ENCODE measurements at places on chromosomes 2 and 18.

- no peak for DNase-seq
Measured at GRCh38 chr2:39424951-39425350, 12.1 kb downstream of the MAP4K3 start.

GRCh38 chr2:32009516-32010256 is 1.1 kb downstream of the MEMO1 start:
- peak; percentile 75 for DNase-seq

DNA sequence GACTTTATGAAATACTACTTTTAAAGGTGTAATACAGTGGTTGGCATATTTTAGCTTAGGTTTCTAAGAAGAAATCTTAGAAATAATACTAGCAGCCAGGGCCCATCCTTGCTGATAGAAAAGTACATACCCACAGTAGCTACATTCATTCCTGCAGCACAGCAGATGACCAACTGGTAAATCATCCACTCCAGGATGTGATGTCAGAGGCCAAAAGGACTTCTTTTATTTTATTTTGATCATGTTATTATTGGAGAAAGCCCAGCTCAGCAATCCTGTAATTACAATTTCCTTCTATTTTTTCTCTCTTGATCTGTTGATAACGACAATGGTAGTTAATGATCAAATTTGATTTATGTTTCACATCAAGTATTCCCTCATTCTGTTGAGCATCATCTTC is 18.0 kb upstream of the TTN start:
- no peak for DNase-seq

- DNase-seq, result no peak
Measured at GRCh38 chr18:71105078-71105819, 816.4 kb downstream of the SOCS6 start.

DNA sequence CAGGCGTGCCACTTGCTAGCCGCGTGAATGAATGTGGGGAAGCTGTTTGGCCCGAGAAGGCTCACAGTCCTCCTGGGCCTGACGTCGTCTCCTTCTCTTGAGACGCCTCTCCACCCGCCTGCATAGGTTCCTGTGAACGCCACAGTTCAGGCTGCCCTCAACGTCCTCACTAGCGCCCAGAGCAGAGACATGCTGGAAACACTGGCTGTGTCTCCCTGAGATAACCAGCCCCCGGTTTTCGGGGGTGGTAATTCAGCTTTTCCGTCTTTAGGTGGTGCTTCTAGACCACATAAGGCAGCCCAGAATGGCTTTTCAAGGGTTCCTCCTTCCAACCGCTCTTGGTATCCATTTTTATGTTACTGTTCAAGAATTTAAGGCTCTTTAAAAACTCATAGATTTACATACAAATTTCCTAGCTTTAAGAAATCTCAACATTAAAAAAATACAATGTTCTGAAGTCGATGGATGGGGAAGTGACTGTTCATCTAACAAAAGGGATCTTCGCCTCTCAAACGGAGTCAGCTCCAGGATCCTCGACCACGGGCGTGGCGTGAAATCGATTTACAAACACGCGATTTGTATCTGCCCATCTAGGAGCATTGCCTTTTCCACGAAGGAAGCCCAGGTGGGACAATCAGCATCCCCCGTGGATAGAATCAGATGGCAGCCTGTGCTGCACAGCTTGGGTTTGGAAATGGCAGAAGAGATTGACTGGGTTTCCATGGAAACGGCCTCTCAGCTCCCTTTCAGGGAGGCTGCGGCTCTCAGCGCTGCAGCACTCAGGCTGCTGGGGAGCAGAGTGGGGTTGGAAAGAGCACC is 110.6 kb upstream of the PXDN start:
- DNase-seq, result peak; percentile 42

DNA sequence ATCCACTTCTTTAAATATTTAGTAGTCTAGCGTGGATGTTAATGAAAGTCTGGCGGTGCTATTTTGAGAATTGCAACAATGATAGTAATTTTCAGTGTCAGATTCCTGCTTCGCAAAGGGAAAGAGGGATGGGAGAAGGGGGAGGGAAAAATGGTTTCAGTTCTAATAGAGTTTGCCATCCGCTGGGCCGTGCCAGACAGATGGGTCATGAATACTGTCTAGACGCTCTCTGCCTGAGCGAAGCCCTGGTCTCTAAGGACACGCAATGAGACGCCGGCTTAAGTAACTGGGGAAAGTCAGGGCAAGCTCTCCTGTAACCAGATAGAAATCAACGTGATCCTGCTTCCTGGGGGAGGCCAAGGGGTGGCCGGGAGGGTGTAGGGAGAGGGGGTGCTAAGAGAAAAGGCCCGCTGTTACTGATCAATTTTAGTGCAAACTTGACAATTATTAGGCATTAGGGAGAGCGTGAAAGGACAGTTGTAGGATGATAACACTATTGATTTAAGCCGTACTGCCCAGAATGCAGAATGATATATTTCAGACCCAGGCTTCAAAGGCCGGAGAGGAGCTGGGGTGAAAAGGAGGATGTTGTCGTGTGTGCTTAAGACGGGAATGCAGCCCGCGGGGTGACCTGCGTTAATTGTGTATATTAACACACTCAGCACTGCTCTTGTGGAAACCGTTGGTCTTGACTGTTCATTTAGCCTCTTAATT is 229.2 kb downstream of the LDLRAD4 start:
- no peak for DNase-seq

- no peak for DNase-seq
Measured at GRCh38 chr2:40716879-40717278, 265.0 kb upstream of the SLC8A1 start.

DNA sequence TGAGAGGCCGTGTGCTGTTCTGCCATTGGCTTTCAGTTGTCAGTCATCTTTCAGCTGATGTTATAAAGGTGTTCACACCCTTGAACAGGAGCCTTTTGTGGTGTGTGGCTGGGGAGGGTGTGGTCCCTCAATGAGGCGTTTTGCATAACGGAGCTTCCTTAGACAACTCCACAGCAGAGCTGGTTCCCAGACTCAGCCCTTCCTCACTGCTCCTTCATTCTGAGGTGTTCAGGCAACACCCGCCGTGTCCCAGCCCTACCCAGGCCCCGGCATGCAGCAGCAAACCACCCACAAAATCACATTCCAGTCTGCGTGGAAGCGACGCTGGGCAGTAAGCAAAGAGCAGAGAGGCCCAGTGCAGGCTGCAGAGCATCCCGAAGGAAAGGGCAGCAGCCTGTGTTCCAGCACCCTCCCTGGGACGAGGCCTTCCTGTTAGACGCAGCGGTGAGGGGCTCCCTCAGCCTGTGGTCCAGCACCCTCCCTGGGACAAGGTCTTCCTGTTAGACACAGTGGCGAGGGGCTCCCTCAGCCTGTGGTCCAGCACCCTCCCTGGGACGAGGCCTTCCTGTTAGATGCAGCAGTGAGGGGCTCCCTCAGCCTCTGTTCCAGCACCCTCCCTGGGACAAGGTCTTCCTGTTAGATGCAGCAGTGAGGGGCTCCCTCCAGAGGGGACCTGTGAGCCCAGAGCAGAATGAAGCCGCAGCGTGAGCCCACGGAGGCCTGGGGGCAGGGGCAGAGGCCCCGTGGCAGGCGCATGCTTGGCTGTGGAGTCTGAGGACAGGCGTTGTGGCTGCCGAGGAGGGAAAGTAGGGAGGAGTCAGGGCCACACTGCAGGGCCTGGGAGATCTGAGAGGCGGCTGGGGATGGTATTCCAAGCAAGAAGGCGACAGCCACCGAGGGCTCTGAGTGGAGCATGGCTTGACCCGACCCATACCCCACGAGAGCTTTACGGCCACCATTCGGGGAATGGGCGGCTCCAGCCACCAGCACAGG is 201.8 kb upstream of the HDAC4 start:
- DNase-seq, result no peak

DNA sequence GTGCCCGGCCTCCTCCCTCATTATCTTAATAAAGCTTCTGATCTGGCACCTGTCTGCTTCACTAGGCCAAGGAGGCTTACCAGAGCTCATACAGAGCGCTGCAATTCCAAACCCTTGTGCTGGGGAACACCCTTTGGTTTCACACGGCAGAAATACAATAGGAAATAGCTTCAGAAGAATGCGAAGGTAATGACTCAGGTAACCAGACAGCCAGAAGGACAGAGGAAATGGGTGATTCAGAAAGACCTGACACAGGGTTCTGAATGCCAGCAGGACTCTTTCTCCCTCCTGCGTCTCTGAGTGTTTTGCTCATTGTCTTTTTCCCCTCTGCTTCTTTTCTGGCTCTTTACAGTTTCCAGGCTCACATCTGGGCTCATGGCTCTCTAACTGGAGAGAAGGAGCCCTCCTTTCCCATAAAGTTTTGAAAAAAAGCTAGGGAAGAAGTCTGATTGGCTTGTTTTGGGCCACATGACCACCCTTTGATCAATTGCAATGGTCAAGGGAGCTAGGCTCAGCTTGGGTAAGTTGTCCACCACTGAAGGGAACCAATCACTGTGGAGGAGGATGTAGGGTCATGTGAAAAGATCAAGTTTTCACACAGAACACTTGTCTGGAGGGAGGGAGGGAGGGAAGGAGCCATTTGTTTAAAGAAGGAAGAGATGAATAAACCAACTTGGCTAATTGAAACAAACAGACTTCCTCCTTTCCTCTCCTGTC is 90.5 kb upstream of the UPP2 start:
- DNase-seq, result no peak

DNA sequence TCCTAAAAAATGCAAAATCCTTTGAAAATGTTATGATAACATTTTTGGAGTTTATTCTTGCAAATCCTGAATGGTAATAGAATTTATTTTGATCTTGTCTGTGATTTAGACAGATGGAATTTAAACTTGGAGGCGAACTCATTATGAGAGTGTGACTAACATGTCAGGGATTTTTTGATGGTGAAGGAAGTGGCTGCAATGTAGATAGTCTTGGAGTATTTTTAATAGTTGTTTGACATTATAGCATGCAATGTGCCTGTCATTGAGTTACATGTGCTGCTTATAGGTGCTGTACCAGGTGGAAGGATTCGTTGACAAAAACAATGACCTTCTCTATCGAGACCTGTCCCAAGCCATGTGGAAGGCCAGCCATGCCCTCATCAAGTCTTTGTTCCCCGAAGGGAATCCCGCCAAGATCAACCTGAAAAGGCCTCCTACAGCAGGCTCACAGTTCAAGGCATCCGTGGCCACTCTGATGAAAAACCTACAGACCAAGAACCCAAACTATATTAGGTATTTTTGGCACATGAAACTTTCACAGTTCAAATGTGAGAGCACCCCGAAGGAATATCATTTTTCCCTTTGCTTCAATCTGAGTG is 141.8 kb downstream of the MYO1B start:
- DNase-seq, result no peak

GRCh38 chr2:116747103-116747502 is 1067.4 kb upstream of the DDX18 start:
- no peak for DNase-seq

- peak; percentile 37 for DNase-seq
Measured at GRCh38 chr2:29841386-29842004, 79.9 kb downstream of the ALK start.

DNA sequence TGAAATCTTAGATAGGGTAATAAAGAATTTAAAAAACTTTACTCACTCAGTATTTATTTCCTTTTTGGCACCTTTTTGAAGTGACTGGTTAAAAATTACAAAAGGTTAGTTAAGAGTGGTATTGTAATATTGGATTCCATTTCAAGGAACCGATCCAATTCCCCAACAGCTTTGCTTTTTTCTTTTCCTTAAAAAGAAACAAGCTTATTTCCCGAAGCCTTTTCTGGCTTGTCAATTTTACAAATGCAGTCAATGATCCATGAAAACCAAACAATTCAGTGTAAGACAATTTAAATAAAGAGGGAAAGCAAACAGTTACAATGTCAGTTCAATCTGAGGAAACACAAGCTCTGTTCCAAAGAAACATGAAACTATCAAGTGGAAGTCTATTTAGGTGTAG is 200.2 kb downstream of the RIT2 start:
- DNase-seq, result no peak

DNA sequence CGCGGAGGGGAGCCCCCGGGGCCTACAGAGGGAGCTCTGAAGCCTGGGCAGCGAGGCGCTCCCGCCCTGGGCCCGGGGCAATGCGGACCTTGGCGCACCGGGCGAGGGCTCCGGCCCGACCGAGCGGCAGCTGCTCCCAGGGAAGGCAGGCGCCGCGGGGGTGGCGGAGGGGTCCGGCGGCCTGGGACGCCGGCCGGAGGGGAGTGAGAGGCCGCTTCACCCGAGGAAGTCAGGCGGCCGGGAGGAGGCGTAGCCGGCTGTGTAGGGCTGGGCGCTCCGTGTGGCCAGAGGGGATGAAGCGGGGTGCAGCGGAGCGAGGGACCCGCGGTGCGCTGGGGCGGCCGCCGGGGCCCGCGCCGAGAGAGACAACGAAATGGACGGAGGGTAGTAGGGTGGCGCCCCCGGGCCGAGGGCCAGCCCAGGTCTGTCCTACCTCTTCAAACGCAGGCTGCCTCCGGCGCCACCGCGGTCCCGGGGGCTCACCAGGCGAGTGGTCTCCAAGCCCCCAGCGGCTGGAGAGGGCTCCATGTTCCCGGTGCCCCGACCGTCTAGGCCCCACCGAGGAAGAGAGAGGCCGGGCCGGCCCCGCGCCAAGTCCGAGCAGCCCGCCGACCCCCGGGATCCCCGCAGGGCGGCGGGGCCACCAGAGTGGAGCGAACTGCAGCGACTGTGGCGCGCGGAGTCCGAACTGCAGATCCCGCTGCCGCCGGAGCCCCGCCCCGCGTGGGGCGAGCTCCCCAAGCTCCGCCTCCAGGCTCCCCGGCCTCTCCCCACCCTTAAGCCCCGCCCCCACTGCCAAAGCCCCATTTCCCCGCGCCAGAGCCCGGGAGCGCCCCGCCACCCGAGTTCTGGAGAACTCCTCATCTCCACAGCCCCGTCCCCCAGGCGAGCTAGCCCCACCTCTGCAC is at the start of gene SLC30A3:
TSS of gene SLC30A3 (minus strand) at position 669 of the 908 bp plus-strand sequence. CDS start at position 528, 141 bp downstream.
- DNase-seq, result no peak

- DNase-seq, result peak; percentile 44
Measured at GRCh38 chr2:68272246-68272994, 20.1 kb upstream of the PPP3R1 start.

DNA sequence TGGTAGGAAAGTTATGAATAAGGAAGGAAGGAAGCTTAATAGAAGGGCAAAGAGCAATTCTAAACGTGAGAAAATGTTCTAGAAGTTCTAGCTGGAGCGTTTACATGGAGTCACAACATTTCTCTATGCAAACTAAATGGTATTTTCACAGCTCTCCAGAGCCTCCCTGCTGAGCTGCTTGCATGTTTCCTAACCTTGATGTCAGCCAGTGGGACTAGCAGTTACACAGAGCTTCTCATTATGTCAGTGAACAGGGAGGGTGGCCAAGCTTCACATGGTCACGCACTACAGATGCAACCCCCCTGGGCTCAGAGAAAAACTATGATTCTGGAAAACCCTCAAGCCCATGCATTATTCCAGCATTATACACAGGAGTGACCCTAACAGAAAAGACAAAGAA is 153.4 kb upstream of the CCDC150 start:
- no peak for DNase-seq

GRCh38 chr2:224780823-224781222 is 64.7 kb upstream of the CCDC195 start:
- no peak for DNase-seq

GRCh38 chr18:42187611-42188380 is 232.8 kb downstream of the PIK3C3 start:
- no peak for DNase-seq

GRCh38 chr2:48328159-48328809 is 201.7 kb upstream of the STON1 start:
- no peak for DNase-seq

DNA sequence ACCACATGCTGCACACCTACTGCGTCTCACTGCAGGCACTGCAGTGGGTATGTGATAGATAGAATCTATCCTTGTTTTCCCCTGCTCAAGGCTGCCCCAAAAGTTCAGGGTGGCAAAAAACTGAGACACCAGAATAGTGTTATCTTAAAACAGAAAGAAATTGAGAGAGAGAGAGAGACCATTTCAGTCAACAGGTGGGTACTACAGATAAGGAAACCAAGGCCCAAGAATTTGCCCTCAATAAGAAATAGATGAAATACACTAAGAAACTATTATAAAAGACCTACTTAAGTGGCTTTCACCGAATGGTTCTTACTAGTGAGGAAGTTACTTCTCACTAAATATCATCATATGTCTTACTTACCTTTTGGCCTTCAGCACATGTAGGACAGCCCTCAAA is 27.9 kb downstream of the EPG5 start:
- DNase-seq, result no peak

All from NB4 (cell line).